ENCODE measurements at places on chromosomes 2 and 18.

GRCh38 chr2:25161055-25161781 lies 7.2 kb downstream of the POMC start:
- no peak for DNase-seq

GRCh38 chr2:226839161-226839560 lies 3.3 kb downstream of the RHBDD1 start:
- no peak for DNase-seq

GRCh38 chr2:84317135-84317534 lies 141.9 kb downstream of the SUCLG1 start:
- DNase-seq, result no peak

DNA sequence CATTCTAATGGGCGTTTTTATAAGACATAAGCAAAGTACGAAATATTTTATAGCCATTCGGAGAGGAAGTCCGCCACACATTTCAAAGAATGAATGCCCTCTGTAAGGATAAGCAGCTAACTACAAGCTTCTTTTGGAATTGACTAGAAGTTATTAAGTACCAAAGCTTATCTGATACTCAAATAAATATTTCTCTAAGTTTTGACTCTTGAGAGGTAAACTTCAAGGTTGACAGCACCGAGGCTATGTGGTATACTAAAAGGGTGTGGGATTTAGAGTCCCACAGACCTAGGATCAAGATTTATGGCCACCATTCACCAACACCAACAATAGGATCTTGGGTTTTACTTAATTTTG lies 48.1 kb upstream of the MSH2 start:
- no peak for DNase-seq

- DNase-seq, result no peak
These were observed 1590.0 kb upstream of the LRRTM1 start for GRCh38 chr2:81894451-81894990.

- no peak for DNase-seq
These were observed 156.6 kb downstream of the DOK6 start for GRCh38 chr18:69557282-69557681.

GRCh38 chr2:71575966-71576365 lies 122.6 kb downstream of the DYSF start:
- no peak for DNase-seq

DNA sequence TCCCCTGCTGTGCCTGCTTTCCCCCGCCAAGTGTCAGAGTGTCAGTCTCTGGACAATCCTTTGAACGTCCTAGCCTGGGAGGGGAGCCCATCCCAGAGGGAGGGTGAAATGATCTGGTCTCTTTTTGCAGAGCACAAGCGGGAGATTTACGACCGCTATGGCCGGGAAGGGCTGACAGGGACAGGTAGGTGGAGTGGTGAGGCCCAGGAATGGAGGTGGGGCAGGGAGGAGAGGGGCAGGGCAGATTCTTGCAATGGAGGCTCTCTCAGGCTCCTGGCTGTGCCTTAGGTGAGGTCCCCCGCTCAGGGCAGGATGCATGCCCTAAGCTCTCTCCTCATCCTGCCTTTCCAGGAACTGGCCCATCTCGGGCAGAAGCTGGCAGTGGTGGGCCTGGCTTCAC lies 2.4 kb downstream of the DNAJB2 start:
- no peak for DNase-seq

- DNase-seq, result peak; percentile 34
These were observed 21.2 kb upstream of the NAB1 start for GRCh38 chr2:190627448-190628412.

GRCh38 chr2:216951171-216951570 lies 91.3 kb upstream of the TNP1 start:
- no peak for DNase-seq

DNA sequence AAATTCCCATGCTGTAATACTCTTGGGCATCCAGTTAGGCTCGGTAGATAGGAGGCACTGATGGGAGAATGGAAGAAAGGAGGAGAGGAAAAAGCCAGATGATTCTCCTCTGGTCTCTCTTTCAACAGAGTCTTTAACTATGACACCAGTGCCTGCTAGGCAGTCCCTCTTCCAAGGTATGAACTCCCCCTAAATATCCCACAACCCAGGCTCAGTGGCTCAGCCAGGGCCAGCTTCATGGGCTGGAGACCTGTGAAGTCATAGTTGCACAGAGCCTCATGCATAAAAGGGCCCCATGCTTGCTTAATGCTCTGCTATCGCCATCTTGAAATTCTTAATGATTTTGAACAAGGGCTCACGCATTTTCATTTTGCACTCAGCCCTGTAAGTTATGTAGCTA lies 869.2 kb upstream of the GCFC2 start:
- DNase-seq, result no peak

DNA sequence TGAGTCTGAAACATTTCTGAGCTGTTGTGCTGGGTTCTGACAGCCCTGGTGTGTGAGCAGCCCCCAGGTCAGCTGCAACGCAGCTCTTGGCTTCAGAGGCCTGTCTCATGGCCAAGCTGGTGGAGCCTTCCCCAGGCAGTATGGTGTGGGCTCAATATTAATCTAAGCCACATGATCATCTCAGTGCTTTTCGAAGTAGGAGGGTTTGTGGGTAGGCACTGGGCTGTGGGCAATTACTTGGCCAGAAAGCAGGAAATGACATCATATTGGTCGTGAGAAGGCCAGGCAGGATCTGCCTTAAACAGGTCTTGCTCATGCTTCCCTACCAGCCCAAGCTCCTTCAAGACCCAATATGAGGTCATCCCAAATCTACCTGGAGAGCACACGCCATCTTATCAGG lies 26.9 kb downstream of the LOXHD1 start:
- no peak for DNase-seq

DNA sequence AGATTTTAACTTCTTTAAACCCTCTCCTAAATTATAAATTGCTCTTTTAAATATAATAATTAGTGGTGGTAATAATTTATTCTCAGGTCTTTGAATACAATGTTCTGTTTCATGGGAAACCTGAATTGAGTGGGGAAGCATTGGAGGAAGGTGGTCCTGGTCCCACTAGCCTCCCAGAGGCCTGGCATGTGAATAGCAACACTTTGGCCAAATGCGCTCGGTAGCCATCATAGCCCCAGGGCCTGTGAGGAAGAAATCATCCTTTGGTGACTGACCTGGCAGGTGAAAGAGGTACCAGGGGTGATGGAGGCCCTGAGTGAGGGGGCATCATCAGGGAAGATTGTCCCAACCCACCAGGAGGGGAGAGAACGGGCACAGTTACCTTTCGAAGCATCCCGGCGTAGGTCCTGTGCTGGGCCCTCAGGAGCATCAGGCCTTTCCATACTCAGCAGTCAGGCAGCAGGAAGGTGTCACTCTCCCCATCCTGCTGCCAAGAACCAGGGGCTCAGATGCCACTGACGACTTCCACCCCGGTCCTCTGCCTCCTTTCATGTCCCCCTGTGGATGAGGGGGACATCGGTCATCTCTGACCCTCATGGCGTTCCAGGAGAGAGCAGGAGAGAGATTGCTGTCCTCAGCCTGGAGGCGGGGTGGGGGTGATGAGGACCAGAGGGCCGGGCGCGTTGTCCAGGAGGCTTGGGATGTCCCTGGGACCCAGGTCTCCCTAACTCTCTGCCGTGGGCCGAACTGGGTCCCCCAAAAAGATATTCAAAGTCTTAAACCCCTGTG lies 78.6 kb upstream of the HPCAL1 start:
- DNase-seq, result no peak

- no peak for DNase-seq
These were observed 72.5 kb downstream of the SS18 start for GRCh38 chr18:26017929-26018328.

- DNase-seq, result no peak
These were observed 57.8 kb upstream of the KIF5C start for GRCh38 chr2:148817210-148817708.

- no peak for DNase-seq
These were observed 295 bp upstream of the MTX2 start for GRCh38 chr2:176268976-176269318.

DNA sequence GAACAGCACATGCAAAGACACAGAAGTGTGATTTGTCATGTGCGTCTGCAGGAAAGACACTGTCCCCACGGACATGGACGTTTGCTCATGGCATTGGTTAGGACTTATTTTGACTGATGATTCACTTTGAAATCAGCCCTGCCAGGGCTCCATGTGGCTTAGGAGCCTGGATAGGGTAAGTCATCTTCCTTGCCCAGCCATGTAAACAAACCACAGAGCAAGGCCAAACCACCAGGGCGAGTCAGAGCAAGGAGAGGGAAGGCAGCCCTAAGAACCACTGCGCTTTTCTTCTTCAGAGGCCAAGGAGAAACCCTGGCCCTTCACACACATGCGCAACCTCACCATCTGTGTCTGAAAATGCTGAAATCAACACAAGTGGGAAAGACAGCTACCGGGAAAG lies 88.8 kb downstream of the GFPT1 start:
- peak; percentile 92 for DNase-seq

GRCh38 chr2:191923652-191923997 lies 76.7 kb upstream of the CAVIN2 start:
- DNase-seq, result no peak

DNA sequence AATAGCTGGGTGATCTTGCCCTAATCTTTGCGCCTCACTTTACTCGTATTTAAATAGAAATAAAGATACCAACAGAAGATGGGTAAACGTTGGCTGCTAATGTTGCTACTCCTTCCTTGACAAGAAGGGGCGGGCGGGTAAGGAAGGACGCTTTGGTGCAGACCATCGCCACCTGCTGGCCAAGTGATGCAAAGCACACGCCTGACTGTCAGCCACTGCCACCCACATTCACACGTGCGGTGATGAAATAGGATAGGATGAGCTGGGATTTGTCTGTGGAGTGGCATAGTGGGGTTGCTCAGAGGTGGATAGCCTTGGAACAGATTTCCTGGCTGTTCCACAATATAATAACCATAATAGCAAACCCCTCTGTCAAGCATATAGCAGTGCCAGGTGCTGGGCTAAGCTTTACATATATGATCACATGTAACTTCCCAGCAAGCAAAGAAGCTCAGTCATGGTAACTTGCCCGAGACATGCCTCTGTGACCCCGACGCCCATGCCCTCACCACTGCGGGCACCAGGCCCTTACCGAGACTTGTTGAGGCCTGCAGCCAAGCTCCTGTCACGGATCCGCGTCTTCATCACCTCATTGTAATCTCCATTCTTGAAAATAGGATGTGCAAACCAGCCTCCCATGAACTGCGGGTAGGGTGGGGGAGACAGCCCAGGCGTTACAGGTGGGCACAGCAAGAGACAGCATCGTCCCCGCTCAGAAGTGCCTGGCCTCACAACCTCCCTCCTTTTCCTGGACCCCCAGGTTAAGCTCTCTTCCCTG lies 39.3 kb downstream of the LCT start:
- peak; percentile 86 for DNase-seq

- DNase-seq, result no peak
These were observed 969.1 kb upstream of the CDH2 start for GRCh38 chr18:29146068-29146467.

DNA sequence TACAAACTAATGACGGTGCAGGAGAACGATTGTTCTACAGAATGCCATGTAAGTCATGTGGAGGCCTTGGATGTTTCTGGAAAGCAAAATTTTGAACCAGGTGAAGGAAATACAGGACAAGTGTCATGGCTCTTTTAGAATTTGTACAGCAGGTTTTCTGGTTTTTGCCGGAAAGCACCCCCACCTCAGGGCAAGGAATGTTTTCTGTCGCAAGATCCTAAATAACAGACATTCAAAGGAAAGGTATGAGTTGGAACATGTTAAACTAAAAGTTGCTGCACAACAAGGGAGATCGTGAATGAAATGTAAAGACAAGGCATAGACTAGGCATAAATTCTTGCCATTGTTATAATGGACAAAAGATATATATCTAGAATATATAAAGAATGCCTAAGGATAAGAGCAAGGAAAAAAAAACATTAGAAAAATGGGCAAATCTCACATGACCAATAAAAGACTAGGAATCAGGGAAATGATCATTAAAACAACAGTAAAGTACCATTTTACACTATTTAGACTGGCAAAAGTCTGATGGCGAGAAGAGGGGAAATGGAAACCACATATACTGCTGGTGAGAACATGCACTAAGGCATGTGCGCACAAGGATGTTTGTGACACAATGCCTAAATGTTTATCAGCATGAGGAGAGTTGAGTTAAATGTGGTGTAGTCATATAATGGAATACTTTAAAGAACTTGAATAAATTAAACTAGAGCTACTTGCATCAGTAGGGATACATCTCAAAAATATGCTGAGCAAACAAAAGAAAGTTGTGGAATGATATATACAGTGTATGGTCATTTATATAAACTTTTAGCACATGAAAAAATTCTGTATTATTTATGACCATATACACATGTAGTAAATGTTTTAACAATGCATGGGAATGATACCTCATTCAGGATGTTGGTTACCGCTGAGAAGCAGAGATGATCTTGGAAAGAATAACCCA lies 127.0 kb downstream of the EML6 start:
- no peak for DNase-seq

- DNase-seq, result peak; percentile 47
These were observed 74.2 kb downstream of the VIT start for GRCh38 chr2:36770542-36771287.
